ENCODE measurements at places on chromosomes 5 and 9.

DNA sequence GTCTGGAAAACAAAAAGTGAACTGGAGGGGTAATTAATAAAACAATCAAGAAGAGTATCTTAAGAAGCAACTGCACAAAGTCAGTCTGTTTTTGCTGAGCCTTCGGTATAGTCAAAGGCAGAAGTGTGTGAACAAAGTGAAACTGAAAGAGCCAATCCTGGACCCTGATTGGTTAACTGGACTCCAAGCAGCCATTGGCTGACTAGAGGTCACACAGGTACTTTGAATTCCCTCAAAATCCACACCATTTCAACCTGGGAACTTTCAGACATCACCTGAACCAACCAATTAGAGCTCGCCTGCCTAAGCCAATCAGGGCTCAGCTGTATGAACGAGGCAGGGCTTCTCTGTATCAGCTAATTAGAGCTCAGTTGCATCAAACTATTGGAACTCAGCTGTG is 286.7 kb downstream of the TLE4 start:
- DNase-seq = no peak

DNA sequence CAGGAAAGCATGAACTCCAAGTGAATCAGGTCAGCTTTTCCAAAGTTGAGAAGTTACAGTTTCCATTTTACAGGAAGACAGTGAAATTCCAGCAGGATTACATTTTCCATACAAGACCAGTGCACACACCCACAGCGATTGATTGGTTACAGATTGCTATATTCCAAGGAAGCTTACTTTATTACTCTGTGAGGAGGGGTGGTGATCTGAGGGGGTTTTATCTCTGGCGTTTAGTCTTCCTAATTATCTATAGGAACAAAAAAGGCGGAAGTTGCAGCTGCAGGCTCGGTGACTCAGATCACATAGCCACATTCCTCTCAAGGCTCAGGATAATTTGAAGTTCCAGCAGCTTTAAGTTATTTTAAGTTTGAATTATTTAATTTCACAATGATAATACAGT is 450.4 kb upstream of the NMUR2 start:
- DNase-seq = no peak

GRCh38 chr5:129771058-129771838 is 23.4 kb downstream of the MINAR2 start:
- no peak for DNase-seq

- no peak for DNase-seq
These were observed 57.8 kb downstream of the CXXC5 start for GRCh38 chr5:139705655-139706587.

DNA sequence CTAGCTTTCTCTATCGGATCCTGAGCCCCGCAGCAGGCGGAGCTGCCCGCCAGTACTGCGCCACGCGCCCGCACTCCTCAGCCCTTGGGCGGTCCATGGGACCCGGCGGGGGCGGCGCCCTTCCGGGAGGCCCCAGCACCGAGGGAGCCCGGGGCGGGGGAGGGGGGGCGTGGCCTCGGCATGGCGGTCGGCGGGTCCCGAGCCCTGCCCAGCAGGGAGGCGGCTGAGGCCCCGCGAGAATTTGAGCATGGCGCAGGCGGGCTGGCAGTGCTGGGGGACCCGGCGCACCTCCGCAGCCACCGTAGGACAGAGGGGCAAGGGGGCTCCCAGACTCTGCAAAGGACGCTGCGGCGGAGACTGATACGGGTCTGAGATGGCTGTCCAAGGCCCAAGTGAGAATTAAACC is 6.8 kb downstream of the ZDHHC11B start:
- DNase-seq = no peak

GRCh38 chr5:21802869-21803490 is 1050.2 kb downstream of the CDH12 start:
- DNase-seq = no peak

GRCh38 chr5:135332519-135333150 is 66.4 kb downstream of the MACROH2A1 start:
- DNase-seq = no peak

DNA sequence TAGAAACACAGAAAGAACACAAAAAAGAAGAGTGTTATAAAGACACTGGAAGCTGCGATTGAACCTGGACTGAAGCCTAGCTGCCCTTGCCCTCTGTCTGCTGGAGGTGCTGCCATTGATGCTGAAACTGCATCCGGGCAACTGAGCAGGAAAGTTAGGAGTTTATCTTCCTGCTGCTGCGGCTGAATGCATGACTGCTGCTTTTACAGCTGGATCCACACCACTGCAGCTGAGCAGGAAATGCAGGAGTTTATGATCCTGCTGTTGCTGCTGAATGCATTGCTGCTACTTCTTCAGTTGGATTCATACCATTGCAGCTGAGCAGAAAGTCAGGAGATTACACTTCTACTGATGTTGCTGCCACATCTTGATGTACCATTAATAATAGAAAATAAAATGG is 21.8 kb upstream of the JAKMIP2 start:
- DNase-seq = no peak

GRCh38 chr9:134824583-134824982 is 56.0 kb upstream of the FCN2 start:
- no peak for DNase-seq

DNA sequence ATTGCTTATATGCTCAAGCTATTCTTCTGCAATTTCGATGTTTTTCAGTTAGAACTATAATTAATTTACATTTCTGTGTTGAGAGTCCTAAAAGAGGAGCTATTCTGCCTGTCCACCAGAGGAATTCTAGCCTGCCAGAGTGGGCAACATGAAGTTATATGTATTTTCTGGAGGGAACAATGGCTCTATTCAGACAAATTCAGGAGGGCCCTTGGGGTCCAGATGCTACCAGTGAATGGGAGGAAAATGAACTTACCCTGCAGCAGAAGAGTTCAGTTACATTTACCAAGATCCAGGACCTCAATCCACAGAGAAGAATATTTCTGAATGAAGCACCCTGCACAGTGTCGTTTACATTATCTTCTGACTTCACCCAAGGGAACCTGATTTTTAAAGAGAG is 80.7 kb downstream of the ITGA1 start:
- DNase-seq = no peak

DNA sequence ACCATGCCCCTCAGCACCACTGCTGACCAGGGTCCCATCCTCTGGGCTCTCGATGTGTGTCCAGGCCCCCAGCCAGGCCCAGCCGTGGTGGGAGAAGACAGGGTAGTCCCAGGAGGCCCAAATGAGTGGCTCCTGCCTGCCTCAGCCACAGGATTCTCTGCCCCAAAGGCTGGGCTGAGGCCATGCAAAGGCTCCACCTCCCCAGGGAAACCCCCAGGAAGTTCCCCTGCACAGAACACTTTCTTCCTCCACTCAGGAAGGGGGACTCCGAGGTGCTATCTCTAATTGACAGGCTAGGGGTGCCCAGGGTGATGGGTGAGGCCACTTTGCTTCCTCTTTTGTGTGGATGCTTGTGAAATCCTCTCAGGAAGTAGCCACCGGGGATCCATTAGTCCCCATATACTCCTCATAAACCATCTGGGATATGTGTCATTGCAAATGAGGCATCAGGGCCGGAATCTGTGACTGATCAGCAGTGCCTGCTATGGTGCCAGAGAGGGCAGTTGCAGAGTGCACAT is 23.1 kb upstream of the TDRD7 start:
- no peak for DNase-seq

- DNase-seq = no peak
These were observed 69.9 kb upstream of the NIPAL4 start for GRCh38 chr5:157390133-157390532.

- DNase-seq = no peak
These were observed 68.4 kb downstream of the CAST start for GRCh38 chr5:96730586-96730985.

- no peak for DNase-seq
These were observed 153.6 kb downstream of the TRIO start for GRCh38 chr5:14296533-14297331.

DNA sequence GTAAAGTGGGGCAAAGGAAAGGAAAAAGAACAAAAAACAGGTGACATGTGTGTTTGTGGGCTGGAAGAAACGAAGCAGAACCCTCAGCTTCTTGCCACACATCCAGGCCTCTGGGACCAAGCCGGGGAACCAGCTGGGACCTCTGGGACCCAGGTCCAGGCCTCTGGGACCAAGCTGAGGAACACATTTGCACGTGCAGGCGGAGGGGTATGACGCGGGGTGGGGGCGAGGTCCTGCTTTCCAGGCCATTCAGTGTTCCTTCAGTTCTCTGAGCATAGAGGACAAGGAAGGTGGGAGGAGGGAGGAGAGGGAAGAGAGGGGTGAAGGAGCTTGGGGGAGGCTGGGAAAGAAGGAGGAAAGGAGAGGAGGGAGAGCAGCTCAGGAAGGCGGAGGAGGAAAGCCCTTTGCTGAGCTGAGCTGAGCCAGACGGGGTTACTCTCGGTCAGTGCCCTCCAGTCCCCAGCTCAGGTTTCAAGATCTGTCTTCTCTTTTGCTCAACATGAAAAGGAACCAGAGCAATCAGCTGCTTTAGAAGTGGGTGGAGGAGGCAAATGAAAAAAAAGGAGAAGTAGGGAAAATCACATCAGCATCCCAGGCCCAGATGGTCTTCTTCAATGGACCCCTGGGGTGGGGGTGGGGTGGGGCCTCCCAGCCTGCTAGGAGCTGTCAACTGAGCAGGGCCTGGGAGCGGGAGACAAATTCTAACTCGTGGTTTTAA is 59.1 kb downstream of the ABCA1 start:
- DNase-seq = no peak

DNA sequence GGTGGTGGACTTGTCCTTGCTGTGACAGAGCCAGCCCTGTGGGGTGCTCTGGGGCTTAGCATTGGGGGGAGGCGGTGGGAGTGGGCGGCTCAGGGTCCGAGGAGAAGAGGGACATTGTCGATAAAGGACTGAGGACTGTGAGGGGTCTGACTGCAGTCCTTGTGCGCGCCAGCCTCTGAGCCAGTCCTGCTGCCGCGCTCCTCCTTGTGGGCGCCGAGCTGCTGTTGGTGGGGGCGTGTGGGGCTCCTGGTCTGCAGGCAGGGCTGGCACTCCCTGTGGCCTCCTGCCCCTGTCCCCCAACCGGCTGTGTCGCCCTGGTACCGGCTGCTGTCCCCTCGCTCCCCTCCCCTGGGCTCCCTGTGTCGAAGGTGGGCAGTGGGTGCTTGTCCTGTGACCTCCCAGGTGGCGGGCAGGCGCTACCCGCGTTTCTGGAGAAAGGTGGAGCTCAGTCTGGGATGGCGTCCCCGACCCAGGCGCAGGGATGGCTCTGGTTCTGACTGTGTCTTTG is 6.9 kb downstream of the RNU6ATAC start:
- DNase-seq = no peak

- no peak for DNase-seq
These were observed 95.4 kb downstream of the CACNA1B start for GRCh38 chr9:137972988-137973470.

GRCh38 chr9:14327036-14327435 is 13.1 kb upstream of the NFIB start:
- no peak for DNase-seq

DNA sequence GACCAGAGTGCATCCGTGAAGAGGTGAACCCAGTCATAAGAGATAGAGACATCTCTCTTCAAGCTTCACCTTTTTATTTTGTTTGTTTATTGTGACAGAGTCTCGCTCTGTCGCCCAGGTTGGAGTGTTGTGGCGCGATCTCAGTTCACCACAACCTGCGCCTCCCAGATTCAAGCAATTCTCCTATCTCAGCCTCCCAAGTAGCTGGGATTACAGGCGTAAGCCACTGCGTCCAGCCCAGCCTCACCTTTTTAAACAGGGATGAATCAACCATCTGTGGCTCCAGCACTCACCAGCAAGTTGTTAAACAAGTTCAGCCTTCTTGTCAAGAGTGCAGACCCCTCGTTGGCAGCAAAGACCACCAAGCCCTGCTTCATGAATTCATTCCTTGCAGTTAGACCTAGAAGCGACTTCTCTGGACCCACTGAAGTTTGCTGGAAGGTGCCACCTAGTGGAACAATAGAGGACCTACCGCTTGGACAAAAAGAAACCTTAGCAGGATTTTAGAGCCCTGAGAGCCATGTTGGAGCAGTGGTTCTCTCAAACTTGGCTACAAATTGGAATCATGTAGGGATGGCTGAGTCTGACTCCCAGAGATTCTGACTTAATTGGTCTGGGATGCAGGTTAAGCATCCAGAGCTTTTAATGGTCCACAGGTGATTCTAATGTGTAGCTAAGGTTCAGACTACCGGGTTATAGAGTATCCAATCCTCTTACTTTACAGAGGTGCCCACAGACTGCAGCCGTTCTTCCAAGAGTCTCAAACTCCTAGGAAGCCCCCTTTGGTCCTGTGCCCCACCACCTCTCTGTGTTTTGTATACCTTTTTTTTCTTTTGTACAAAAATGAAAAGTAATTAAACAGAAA is 10.5 kb upstream of the GALNT10 start:
- DNase-seq = no peak

- no peak for DNase-seq
These were observed 31.7 kb downstream of the CLTA start for GRCh38 chr9:36222449-36222848.

GRCh38 chr9:68507130-68507805 is 33.4 kb downstream of the TMEM252 start:
- no peak for DNase-seq
